ENCODE measurements at places on chromosomes 6 and 20. TPM values are rescaled to one million over a fixed set of nuclear protein-coding genes. Genes with fewer than 3 reads are reported as not detected.

SNAP25 gene
- 0.29 TPM for total RNA-seq

DNA sequence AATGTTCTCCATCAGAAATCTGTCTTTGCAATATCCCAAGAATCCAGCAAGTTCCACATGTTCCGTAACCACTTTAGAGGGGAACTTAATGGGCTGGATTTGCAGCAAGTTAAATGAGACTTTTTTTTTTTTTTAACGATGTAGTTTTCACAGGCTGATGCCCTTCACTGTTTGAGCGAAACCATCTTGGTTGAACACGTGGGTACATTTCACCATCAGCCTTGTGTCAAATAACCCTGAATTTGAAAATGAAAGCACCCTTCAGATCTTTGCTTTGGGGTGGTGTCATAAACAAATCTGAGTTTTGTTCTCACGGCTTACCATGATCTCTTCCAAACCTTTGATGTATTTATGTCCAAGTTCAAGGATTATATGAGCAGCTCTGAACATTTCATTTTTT is 73.7 kb upstream of the EXOC2 start:
- no peak for DNase-seq

CALHM6 gene
- total RNA-seq, result 0.72 TPM

HLA-DRA gene
- not detected for total RNA-seq
